B cell (primary cell): ENCODE measurements at places on chromosomes 12 and 14.

GRCh38 chr12:75322464-75322863 is 7.7 kb downstream of the CAPS2 start:
- no peaks in the 10 kb centered on the region for H3K36me3 ChIP-seq
- DNase-seq = no peak
- peaks cover 3% of the 10 kb centered on the region for H3K27me3 ChIP-seq
- no peak overlapping the region for H3K27ac ChIP-seq
- no peak overlapping the region for H3K4me3 ChIP-seq

GRCh38 chr12:90972226-90972625 is 17.2 kb upstream of the CCER1 start:
- no peaks in the 10 kb centered on the region for H3K36me3 ChIP-seq
- no peaks in the 10 kb centered on the region for H3K27me3 ChIP-seq
- no peak overlapping the region for H3K27ac ChIP-seq
- H3K4me1 ChIP-seq = no peaks in the 10 kb centered on the region
- H3K4me3 ChIP-seq = no peak overlapping the region

GRCh38 chr12:76852106-76852505 is 26.7 kb downstream of the CSRP2 start:
- no peaks in the 10 kb centered on the region for H3K4me1 ChIP-seq
- no peak overlapping the region for H3K4me3 ChIP-seq
- peaks cover 26% of the 10 kb centered on the region for H3K36me3 ChIP-seq
- no peak overlapping the region for H3K27ac ChIP-seq

- no peak overlapping the region for H3K4me3 ChIP-seq
- H3K36me3 ChIP-seq = no peaks in the 10 kb centered on the region
- DNase-seq = peak; percentile 75
- H3K27me3 ChIP-seq = no peaks in the 10 kb centered on the region
- no peak overlapping the region for H3K27ac ChIP-seq
These were observed 16.6 kb upstream of the CLEC2A start for GRCh38 chr12:9948606-9949296.

GRCh38 chr14:37994846-37995372 is 212.8 kb upstream of the SSTR1 start:
- H3K4me3 ChIP-seq = no peak overlapping the region
- no peaks in the 10 kb centered on the region for H3K36me3 ChIP-seq
- no peaks in the 10 kb centered on the region for H3K27me3 ChIP-seq

DNA sequence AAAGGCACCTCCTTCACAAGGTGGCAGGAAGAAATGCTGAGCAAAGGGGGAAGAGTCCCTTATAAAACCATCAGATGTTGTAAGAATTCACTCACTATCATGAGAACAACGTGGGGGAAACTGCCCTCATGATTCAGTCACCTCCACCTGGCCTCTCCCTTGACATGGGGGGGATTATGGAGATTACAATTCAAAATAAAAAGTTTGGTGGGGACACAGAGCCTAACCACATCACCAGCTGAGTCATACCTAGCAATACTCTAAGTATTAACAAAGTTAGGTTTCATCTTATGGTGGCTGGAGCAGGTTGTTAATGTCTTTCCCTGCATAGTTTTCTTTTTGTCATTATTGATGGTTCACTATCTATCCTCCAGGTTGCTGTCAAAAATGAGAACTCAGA is 113.2 kb upstream of the PPFIA2 start:
- H3K4me3 ChIP-seq = no peak overlapping the region
- no peak overlapping the region for H3K27ac ChIP-seq
- H3K36me3 ChIP-seq = no peaks in the 10 kb centered on the region
- H3K27me3 ChIP-seq = no peaks in the 10 kb centered on the region
